ENCODE measurements at places on chromosomes 2 and 18.

DNA sequence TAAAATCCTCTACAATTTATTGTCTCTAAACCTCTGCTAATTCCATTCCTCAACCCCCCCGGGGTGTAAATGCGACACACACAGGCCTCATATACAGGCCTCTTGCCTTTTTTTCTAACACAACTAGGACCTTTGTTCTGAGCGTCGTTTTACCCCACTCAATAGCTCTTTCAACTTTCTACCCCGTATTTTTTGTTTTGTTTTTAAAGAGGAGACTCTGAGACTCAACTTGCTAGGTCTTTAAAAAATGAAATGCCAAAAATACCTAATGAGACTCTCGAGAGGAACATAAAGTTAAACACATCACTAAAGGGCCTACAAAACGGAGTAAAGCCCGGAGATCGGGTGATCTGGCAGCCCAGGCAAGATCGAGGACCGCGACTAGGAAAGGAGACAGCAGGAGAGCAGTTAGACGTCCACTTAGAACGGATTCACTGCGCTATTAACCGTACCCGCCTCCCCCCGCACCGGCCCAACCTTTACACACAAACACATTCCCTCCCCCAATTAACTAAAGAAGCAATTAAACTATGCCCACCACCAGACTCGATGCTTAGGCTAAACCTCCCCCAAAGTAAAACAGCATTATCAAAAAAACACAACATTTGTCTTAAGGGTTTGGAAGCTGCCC lies 1.7 kb downstream of the TRIP12 start:
- peak; percentile 40 for DNase-seq

- DNase-seq: no peak
Observed at GRCh38 chr18:53991202-53991601, 233.3 kb downstream of the MBD2 start.

DNA sequence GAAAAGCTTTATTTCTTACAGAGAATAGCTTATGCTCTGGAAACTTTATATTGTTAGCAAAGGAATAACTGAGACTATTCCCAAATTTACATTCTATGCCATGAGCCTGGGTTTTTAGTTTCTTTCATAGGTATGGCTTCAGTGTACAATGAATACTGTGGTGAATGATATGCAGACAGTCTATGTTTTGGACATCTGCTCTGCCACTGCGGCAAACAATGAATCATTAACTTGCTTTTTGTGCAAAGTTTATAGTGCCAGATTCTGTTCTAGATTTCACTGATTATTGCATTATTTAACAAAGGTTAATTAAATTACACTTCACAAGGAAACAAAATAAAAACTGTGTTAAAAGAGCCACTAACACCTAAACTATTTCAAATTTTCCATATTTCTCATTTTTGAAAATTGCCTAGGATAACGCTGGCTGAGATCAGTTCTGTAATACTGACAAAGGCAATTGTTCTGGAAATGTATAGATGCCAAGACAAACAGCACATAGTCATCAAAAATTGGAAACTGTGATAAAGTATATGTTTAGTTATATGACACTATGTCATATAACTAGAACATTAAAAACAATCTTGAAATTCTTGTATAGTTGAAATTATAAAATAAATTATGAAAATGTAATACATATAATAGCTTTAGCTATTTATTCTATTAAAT lies 74.7 kb downstream of the ITSN2 start:
- DNase-seq: no peak

GRCh38 chr2:135637456-135638087 lies 104.1 kb upstream of the UBXN4 start:
- no peak for DNase-seq

GRCh38 chr2:71605781-71606241 lies 152.4 kb downstream of the DYSF start:
- DNase-seq: no peak

- no peak for DNase-seq
Observed at GRCh38 chr2:184452907-184453306, 145.4 kb upstream of the ZNF804A start.

GRCh38 chr2:27720004-27720551 lies 51.4 kb upstream of the MRPL33 start:
- DNase-seq: no peak

DNA sequence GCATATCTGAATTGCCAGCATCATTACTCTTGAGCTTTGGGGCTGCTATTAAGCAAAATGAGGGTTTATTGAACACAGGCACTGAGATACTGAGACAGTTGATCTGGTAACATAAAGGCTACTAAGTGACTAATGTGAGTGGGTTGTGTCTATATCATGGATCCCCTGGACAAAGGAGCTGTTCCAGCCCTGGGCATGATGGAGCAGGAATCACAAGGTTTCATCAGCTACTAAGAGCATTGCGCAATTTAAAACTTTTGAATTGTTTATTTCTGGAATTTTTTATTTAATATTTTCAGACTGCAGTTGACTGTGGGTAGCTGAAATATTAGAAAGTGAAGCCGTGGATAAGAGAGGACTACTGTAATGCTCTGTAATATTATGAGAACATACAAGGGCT lies 73.5 kb downstream of the MGAT5 start:
- DNase-seq: no peak

GRCh38 chr18:65439188-65439587 lies 311.6 kb upstream of the CDH7 start:
- no peak for DNase-seq
